ENCODE measurements at places on chromosomes 3 and 15.

- no peak for DNase-seq
These were observed 22.5 kb downstream of the LPP start for GRCh38 chr3:188176476-188176875.

DNA sequence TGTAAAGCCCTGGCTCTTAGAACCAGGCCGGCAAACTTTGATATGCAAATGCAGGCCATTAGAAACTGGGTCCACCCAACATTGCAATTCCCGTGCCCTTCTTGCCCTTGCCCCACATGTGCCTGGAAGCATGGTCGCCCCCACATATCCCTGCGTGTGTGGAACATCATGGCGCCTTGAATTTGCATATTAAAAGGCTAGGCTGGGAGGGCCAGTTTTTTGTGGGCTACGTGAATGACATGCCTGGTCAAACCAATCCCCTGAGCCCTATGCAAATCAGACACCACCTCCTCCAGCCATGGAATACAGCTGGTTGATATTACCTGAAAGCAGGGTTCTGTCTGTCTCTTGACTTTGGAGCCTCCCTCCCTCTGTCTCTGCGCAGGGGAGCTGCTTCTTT is 58.7 kb upstream of the ARHGEF26 start:
- DNase-seq: no peak

DNA sequence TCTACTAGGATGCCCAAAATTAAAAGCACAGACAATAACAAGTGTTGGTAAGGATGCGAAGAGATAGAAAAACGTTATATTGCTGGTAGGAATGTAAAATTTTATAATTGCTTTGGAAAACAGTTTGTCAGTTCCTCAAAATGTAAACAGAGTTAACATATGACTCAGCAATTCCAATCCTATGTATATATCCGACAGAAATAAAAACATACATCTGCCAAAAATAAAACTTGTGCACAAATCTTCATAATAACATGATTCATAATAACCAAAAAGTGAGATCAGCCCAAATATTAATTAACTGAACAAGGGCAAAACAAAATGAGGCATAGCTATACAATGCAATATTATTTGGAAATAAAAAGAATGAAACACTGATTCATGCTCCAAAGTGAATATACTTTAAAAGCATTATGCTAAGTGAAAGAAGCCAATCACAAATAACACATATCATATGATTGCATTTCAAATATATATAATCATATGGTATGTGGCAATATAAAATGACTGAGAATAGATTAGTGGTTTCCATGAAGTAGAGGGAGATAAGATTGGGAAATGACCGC is 609.3 kb downstream of the IGSF11 start:
- DNase-seq: no peak

DNA sequence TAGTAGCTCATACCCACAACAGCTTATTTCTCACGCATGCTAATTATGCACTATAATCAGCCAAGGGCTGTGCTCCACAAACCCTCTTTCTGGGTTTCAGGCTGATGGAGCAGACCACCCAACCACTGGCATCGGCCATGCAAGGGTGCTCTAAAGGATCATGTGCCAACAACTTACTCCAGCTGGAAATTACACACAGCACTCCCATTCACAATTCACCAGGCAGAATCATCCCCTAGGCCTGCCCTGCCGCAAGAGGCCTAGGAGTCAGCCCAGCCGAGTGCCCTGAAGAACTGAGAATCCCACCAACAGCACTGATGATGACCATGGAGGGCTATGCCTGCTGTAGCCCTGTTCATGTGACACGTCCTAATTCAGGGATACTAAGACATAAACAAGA is 216.2 kb upstream of the CHRNA7 start:
- DNase-seq: no peak

- DNase-seq: peak; percentile 95
These were observed 53.4 kb downstream of the TPRA1 start for GRCh38 chr3:127536830-127537812.

DNA sequence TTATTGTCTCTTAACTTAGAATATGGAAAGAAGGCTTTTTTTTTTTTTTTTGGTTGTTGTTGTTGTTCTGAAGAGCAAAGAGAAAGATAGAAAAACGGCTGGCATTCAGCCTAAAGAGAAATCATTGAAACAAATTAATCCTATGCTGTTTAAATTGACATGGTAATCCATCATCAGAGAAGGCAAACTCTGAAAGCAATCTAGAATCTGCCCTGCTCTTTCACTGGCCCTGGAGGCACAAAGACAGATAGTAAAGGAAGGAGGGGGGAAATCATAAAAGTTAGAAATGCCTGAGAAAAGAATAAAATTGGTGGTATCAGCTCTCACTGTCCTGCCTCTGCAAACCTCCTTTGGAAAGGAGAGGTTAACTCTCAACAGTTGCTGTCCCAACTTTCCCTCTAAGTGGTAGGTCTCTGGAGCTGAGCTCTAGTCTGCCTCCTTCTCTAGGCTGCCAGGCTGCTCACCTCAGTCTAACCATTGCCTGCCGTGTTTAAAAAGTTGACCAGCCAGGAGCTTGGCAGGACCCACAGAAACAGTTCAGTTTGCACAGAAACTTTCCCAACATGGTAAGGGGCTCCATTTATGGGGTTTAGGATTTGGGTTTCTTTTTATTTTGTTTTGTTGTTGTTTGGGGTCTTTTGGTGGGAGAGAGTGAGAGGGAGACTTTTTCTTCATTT is 13.4 kb upstream of the NR2F2 start:
- no peak for DNase-seq

- DNase-seq: peak; percentile 82
These were observed 7.4 kb upstream of the U2SURP start for GRCh38 chr3:142993958-142994442.

DNA sequence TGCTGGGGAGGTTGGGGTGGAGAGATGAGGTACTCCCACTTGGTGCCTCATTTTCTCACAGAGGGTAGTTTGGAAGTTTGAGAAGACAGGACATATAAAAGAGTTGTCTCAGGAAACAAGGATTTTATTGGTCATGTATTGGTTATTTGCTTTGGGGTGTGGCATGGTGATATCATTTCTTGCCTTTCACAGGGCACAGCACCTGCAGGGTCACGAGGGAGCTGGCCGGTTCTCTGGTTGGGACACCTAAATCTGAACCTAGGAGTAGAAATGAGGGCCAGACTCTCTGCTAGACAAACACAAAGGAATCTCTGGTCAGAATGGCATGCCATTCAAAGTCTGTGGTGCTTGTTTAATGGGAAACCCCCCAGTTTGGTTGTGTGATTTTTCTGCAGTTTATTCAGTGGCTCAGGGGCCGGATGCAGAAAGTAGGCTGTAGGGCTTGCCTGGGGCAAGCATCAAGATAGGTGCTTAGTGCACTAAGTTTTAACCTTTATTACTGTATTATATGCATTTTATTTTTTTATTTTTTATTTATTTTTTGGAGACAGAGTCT is 237.7 kb upstream of the EIF1B start:
- no peak for DNase-seq

DNA sequence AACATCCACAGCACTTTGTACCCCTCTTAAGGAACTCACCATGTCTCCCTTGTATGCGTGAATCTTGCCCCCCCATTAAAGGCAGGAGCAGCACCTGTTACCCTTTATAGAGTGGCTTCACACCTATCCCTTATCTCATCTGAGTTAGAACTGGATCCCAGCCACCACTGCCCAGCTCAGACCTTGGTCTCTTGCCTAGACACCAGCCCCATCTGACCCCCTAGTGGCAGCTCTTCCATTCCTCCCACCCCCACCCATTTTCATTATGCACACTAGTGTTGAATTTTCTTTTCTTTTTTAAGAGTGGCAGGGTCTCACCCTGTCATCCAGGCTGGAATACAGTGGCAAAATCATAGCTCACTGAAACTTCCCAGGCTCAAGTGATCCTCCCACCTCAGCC is 3.2 kb upstream of the ZFYVE19 start:
- no peak for DNase-seq

DNA sequence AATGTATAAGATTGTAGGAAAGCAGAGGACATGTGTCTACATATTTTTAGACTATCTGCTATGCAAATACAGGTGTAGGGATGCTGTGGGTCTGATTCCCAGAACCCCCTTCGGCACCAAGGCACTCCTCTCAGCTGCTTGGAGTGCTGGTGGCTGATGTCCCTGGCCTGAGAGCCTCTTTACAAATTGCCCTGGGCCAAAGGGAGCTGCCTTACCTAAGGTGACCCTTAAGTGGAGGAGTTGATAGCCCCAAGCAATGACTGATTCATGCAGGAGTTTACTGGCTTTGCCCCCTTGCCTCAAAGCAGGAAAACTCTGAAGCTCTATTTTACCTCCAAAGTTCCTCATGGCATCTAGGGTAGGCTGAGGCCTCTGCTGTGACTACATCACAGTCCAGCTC is 83.0 kb downstream of the ZNF385D start:
- DNase-seq: no peak

DNA sequence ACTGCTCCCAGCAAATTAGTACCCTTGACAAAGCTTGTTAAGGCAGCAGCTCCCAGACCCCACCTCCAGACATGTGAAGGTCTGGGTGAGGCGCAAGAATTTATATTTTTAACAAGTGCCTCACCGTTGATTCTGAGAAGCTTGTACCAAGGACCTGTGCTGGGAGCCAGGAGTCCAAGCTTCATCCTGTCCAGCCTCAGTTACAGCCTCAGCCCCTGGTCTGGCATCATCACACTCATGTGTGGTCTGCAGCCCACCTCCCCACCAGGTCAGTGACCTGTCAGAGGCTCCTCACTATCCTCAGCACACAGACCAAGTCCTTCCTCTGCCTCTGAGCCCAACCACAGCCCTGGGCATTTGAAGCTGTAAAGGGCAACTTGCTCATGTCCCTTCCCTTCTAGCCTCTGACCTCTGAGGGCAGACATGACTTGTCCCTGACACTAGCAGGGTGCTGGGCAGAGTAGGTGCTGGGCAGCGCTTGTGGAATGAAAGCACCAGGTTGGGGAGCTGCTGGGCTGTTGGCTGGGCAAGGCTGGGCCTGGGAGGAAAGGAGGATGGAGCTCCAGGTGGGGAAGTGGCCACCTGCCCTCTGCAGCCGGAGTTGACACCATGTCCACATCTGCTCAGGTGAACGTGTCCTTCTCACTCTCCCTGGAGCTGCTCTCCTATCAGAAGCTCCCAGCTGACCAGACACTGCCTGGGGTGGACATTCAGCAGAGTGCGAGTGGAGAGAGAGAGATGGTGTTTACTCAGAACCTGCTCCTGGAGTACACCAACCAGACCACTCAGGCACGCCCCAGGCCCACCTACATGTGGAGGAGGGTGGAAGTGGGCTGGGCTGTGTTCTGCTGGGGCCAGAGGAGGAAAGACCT is 16.9 kb downstream of the ACAA1 start:
- no peak for DNase-seq

Data from COR-L47 (cell line).